B cell (primary cell): ENCODE measurements at places on chromosomes 1 and 21.

GRCh38 chr1:59156051-59156450, 140.8 kb upstream of the FGGY start:
- DNase-seq: no peak

DNA sequence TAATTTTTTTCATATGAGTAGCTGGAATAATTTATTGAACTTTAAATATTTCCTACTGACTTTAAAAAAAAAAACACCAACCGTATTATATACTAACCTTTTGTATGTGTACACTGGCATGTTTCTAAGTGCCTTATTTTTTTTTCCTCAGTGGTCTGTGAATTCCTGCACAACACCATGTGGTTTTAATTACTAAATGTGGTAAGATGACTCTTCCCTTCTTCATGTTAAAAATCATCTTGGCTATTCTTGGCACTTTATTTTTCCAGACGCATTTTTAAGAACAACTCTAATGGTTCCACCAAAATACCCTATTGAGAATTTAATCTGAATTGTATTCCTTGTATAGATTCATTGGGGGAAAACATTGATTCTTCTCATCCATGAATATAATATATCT, 28.4 kb downstream of the PPP2R5A start:
- no peak for DNase-seq

- no peak for DNase-seq
These were observed 69.5 kb downstream of the UBE2T start for GRCh38 chr1:202272103-202272845.

DNA sequence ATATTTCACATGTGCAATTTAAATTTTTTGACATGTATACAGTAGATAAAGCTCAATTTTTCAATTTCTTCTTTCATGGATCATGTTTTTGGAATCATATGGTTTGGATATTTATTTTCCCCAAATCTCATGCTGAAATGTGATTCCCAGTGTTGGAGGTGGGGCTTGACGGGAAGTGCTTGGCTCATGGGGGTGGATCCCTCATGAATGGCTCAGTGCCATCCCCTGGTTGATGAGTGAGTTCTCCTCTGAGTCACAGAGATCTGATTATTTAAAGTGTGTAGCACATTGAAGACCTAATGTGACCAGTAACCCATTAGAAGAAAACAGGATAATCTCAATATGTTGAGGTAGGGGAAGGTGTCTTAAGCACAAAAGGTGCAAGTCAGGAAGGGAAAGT, 9.1 kb upstream of the IFI16 start:
- DNase-seq: no peak

GRCh38 chr1:61397935-61398334, 315.6 kb downstream of the NFIA start:
- no peak for DNase-seq

DNA sequence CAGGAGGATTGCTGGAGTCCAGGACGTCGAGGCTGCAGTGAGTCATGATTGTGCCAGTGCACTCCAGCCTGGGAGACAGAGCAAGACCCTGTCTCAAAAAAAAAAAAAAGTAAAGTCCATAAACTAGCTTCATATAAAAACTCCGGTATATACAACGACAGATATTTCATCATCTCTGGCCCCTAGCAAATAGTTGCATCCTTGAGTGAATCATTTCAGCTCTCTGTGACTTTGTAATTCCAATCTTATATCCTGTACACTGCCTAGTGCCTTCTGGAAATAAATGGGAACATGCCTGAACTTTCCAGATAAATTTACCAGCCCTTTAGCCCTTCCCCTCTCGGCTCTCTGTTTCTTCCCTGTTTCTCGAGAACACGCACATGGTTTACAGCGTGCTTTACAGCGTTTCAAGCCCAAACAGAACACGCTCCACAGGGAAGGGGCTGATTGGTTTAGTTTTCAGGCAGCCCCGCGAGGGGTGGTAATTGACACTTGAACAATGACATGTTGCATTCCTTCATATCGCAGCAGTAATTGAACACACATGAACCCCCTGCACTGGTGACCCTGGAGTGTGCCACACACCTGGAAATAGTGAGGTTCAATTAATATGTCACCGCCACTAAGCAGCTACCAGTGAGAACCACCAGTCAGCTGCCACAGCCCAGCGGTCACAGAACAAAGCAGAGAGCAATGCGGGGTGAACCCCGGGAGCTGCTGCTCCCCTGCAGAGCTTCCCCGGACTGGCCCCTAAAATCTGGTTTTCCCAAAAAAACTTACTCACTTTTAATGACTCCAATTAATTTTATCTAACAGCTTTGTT, 35.7 kb upstream of the SIM2 start:
- DNase-seq: no peak
